ENCODE measurements at places on chromosomes 5 and 9.

- DNase-seq: no peak
These were observed 231.0 kb downstream of the CDK5RAP2 start for GRCh38 chr9:120348951-120349429.

DNA sequence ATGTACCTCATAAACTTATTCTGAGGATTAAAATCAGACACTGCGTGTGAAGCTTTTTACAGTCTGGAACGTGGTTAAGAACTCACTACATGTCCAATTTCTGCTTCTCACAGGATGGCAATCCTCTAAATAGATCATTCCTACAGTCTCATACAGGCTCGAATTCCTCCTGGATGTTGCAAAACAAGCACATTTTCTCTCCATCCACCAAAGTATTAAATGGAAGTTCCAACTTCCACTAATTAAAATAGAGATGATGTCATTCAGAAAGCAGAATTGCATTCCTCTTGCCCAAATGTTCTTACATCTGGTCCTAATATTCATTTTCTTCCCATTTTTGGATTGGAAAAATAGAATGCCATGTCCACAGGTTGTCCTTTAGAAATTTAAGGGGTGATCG lies 145.5 kb upstream of the PCA3 start:
- DNase-seq: no peak

GRCh38 chr5:68734781-68735180 lies 359.0 kb upstream of the SLC30A5 start:
- no peak for DNase-seq

DNA sequence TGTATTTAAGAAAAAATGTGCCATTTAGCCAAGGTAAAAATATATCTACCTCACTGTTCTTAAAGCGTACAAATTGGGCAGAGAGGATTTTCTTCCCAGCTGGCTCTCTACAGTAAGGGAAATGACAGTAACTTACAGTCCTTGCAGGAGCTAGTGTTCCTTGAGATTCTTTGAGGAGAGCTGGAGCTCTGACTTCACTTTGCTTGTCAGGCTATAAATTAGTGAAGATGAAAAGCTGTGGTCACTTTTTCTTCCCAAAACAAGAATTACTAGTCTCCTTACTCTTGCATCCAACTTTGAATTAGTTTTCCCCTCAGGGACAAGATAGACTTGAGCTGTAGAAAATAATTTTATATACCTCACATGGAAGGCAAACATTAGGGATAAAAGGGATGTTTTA lies 129.9 kb downstream of the ZSWIM6 start:
- no peak for DNase-seq

GRCh38 chr9:112884101-112884500 lies 6.6 kb downstream of the SLC46A2 start:
- no peak for DNase-seq

DNA sequence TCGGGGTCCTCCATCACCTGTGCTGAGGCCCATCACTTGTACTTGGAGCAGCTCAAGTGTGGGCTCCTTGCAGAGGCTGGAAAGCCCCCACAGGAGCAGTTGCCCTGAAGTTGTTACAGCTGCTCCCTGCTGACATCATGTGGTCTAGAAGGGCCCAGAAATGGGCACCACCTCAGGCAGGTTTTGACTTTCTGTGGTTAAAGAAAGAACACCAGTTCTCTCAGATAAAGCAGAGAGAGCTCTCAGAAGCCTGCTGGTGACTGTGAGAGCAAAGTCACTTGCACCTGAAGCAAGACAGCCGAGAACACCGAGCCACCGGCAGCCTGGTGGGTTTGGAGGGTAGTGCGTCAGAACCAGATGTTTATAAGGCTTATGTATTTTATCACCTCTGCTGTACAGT lies 70.4 kb downstream of the MVB12B start:
- peak; percentile 27 for DNase-seq

DNA sequence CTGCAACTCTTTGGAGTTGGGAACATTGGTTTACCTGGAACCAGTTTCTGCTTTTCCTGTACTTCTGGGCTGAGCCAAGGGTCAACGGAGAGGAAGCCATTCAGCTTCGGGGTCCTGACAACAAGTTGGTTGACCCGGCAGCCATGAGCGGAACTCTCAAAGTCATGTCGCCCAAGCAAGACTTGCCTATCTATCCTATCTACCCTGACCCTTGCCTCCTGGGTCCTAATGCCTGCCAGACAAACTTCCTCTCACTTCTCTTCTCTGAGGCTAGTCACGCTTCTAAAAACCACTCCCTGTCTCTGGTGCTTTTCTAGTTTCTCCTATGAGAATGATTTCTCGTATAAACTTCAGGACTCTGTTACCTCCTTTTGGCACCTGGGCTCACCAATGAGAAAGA lies 44.7 kb upstream of the CRHBP start:
- no peak for DNase-seq

GRCh38 chr5:82922086-82922734 lies 155.0 kb downstream of the TMEM167A start:
- DNase-seq: no peak

GRCh38 chr9:19551124-19551929 lies 142.5 kb downstream of the ACER2 start:
- DNase-seq: no peak

DNA sequence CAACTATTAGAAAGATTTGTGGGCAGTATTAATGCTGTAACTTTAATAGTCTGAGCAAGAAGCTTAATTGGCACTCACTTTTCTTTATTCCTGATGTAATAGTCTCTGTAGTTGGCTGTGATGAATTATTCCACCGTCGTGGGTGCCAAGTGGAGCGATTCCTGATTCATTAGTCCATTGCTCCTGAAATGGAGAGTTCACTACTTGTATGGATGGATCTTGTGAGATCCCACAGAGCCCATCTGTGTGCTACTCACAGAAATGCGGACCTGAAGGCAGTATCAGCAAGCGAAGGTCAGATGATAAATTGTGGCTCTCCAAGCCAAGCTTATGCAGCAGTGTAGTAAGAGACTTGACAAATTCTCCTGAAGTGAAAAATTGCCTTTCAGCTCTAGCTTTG lies 212.2 kb downstream of the CHSY3 start:
- DNase-seq: no peak

DNA sequence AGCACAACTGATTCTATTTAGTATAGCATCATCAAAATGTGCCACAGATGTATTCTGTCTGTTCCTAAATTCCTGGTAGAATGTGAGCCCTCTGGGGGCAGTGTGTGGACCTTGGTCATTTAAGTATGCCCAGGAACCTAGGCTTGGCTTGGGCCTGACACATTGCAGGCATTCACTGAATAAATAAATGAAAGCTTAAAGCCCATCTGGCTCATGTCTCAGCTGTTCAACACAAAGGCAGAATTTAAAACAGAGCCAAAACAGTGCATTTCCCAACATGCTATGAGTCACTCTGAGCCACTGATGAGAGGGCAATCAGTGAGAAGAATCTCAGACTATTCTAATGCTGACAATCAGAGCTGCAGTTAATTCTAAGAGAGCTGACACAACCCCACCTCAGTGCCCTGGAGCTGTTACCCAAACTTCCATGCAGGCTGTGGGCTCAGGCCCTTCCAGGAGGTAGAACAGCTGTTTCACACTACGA lies 8.1 kb downstream of the FAM193B start:
- DNase-seq: no peak

DNA sequence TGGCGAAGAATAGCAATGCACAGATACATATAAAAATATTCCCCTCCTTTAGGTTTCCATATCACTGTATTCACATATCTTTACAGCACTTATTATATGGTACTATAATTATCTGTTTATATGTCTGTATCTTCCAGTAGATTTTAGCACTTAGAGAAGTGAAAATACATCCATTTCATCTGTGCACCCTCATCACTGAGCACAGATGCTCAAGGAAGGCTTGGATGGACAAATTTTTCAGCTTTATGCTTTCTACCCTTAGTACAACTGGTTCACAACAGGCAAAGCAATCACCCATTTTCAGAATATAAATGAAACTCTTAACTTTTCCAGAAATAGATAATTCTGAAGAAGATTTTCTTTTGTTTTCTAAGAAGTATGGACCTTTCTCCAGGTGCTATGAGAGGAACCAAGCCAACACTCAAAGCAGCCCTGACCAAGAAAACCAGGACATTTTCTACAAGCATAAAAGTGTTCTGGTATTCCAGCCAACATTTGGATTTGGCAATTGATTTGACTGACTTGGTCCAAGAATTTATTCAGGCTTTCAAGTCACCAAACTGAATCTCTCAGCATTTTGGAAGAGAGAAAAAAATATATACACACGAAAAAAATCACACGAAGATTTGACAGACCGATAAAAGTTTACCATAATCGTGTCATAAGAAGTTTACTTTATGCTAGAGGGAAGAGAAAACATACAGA lies 170.2 kb upstream of the CD180 start:
- no peak for DNase-seq

DNA sequence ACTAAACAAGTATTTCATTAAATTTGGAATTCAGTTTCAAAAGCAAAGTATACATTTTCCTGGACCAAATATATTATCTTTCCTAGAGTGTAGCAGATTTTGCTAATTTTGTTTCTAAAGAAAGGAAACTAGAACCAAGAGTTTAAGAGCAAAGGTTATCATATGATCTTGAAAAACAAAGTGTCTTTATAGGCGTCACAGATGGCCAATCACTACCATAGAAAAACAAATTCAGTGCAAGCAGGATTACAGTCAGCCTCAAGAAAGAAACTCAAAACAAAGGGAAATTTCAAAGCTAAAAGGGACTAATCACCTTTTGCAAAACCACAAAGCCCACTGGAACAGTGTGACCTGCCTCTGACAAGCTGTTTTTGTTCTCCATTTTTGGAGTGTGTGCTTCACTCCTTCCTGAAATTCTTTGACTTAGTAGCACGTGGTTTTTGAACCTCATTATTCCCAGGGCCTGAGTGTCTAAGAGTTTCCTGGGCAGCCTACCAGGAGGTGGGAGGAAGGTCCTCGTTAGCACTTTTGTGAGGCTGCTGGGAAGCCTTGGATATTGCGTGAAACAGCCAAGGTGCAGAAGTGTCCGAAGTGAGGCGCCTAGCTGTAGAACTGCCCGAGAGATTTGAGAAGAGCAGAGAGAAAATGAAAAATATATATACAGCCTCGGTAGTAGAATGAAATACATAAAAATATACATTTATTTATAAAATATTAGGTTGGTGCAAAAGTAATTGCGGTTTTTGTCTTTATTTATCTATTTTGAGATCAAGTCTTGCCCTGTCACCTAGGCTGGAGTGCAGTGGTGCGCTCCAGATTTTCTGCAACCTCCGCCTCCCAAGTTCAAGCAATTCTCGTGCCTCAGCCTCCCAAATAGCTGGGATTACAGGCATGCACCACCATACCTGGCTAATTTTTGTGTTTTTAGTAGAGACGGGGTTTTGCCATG lies 246.1 kb downstream of the MARCHF11 start:
- no peak for DNase-seq

DNA sequence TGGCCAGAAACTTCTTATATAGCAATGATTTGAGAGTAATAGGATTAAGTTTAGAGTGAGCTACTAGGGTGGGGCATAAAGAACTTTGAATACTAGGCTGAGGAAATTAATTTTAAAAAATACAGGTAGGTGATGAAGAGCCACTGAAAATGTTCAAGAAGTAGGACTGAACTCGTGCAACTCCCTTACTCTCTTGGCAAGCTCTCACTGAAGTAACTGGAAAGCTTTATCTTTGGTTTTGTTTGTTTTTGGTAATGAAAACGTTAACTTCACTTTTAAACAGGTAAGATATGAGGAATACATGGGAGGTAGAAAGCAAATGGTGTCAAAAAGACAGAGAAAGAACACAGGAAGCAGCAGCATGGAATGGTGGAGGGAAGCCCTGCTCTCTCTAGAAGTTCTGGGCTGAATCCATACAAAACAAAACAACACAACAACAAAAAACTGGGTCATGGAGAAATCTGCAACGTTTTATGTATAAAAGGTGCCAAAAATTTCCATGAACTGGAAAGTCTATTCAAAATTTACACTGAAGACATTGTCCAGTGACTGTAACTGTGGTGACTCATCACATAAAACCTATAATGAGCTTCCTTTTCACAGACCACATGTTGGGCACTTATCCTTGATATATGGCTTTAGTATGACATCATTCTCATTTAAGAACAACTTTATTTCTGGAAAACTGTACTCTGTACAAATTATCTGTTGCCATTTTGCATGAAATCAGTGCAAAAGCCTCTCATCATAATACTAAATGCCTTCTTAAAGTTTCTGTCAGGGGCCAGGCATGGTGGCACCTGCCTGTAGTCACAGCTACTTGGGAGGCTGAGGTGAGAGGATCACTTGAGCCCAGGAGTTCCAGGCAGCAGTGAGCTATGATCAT lies 91.2 kb upstream of the CHD1 start:
- no peak for DNase-seq

GRCh38 chr9:26725573-26725972 lies 167.0 kb downstream of the CAAP1 start:
- no peak for DNase-seq

GRCh38 chr5:136162008-136162407 lies 29.4 kb downstream of the SMAD5 start:
- no peak for DNase-seq

DNA sequence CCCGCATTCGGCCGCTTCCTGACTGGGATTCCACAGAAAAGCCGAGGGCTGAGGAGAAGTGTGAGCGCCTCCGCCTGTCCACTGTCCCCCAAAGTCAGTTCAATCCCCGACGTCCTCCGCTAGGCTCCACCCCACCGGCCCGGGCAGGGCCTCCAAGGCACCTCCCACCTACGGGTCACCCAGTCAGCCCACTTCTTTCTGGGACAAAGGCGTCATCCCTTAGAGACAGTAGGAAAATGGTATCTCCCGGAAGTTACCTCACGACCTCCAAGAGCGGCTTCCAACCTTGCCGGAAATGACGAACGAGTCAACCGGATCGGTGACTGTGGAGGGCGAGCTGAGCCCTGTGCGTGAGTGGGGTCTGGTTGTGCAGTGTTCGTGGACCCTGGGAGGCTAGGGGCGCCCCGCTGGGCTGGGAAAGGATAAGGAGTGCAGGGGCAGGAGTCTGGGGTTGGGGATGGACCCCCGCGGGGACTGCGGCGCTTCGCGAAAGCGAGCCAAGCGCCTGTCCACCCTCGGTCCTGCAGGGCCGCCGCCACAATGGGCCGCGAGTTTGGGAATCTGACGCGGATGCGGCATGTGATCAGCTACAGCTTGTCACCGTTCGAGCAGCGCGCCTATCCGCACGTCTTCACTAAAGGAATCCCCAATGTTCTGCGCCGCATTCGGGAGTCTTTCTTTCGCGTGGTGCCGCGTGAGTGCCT lies at the start of the genes GDF9 and UQCRQ:
Gene GDF9, minus strand, starts transcription at position 128 of the 704 bp plus-strand sequence. CDS start 1,936 bp downstream, outside the sequence.
Gene UQCRQ, plus strand, starts transcription at position 301 of the 704 bp plus-strand sequence. Its CDS starts 240 bp downstream, at position 541.
- peak; percentile 77 for DNase-seq

GRCh38 chr5:164202338-164202737 lies 696.9 kb downstream of the MAT2B start:
- no peak for DNase-seq

GRCh38 chr9:37914701-37915358 lies 10.9 kb upstream of the SLC25A51 start:
- no peak for DNase-seq

DNA sequence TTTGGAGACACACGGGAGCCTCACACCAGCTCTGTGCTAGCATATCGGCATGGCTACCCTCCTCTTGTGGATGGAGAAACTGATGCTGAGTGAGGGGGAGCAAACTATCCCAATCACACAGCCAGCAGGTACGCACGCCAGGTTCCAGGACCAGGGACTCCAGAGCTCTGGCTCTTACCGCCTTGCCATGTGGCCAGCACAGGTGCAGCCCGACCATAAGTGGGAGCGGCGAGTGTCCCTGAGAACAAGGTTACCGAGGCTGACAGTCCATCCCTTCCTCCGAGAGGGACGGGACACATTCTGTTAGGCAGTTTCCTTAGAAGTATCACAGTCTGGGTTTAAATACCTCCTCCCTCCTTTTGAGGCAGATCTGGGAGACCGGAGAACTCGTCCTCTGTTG lies 86.0 kb downstream of the PAX5 start:
- DNase-seq: no peak

Data from T-helper 17 cell (primary cell).